Stimulated activated CD4-positive, alpha-beta T cell treated with anti-CD3 and anti-CD28 coated beads, Interleukin-4, amount 100 ng/mL, for 24 hours (primary cell): ENCODE measurements at places on chromosomes 11 and 22.
A peak's percentile ranks its signal among the peaks of the same experiment; 100 is the strongest.

- DNase-seq: no peak
These were observed 10.9 kb upstream of the ADA2 start for GRCh38 chr22:17229991-17230630.

- no peak for DNase-seq
These were observed 61.4 kb upstream of the LMO2 start for GRCh38 chr11:33953289-33953688.

DNA sequence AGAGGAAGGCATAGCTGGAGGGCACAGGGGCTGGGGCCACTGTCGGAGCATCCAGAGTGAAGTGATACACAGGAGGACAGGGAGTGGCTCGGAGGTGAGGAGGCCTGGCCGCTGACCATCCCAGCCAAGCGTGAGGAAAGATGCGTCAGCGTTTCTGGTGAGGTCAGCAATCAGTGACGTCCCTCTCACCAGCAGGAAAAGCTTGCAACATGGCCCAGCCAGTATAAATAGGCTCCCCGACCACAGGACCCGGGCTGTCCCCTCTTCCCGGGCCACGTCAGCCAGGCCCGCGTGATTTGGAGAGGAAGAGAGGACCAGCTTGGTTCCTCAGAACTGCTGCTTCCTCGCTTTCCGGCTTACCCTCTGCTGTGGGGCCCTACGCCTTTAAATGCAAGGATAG, 4.2 kb upstream of the OSM start:
- DNase-seq: no peak

- DNase-seq: no peak
These were observed 119.2 kb downstream of the DSCAML1 start for GRCh38 chr11:117677729-117678310.

GRCh38 chr11:89490981-89491690, at the start of gene NOX4:
Gene NOX4 (minus strand): TSS chr11:89491375. CDS start chr11:89491246, 129 bp downstream.
- no peak for DNase-seq

GRCh38 chr11:2268729-2269600, 1.4 kb downstream of the ASCL2 start:
- DNase-seq: peak; percentile 88

- DNase-seq: no peak
These were observed 33.3 kb downstream of the DAGLA start for GRCh38 chr11:61713464-61713863.

DNA sequence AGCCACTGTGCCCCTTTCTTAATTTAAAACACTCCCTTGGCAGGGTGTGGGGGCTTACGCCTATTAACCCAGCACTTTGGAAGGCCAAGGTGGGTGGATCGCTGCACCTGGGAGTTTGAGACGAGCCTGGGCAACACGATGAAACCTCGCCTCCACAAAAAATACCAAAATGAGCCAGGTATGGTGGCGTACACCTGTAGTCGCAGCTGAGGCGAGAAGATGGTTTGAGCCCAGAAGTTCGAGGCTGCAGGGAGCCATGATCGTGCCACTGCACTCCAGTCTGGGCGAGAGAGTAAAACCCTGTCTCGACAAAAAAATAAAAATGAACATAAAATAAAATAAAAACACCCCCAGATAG, 45.0 kb downstream of the LINC01488 start:
- DNase-seq: no peak

- DNase-seq: no peak
These were observed 26.9 kb upstream of the CBX7 start for GRCh38 chr22:39179401-39179827.

DNA sequence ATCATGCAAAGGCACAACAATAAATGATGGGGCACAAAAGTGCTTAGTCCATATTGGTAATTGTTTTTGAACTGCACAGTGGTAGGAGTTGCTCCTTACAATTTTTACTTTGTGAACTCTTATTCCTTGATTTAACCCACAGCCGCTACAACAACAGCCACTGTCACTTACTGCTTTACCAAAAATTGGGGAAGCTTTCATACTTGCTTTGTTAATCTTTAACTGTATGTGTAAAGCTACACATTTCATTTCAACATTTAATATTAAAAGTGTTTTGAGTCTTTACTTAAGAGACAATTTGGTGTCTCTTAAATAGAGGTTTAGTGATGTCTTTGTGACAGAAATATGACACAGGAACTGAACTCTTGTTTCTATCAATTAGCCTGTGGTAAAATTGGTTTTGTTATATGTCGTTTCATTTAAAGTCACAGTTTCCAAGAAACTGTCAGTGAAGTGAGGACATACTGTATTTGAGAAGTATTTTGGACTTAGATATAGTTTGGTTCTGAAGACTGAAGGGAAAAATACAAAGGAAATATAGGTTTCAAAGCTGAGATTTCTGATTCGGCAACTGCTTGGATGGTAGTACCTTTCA, 6.5 kb upstream of the IL18BP start:
- DNase-seq: no peak

DNA sequence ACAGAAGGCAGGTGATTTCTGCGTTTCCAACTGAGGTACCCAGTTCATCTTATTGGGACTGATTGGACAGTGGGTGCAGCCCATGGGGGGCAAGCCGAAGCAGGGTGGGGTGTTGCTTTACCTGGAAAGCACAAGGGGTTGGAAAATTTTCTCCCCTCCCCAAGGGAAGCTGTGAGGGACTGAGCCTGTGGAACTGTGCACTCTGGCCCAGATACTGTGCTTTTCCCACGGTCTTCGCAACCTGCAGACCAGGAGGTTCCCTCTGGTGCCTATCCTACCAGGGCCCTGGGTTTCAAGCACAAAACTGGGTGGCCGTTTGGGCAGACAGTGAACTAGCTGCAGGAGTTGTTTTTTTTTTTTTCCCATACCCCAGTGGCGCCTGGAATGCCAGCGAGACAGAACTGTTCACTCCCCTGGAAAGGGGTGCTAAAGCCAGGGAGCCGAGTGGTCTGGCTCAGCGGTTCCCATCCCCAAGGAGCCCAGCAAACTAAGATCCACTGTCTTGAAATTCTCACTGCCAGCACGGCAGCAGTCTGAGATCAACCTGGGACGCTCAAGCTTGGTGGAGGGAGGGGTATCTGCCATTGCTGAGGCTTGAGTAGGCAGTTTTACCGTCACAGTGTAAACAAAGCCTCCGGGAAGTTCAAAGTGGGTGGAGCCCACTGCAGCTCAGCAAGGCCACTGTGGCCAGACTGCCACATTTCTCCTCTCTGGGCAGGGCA, 97.2 kb downstream of the JRKL start:
- no peak for DNase-seq

GRCh38 chr11:29166306-29166705, 850.5 kb downstream of the KCNA4 start:
- DNase-seq: no peak

DNA sequence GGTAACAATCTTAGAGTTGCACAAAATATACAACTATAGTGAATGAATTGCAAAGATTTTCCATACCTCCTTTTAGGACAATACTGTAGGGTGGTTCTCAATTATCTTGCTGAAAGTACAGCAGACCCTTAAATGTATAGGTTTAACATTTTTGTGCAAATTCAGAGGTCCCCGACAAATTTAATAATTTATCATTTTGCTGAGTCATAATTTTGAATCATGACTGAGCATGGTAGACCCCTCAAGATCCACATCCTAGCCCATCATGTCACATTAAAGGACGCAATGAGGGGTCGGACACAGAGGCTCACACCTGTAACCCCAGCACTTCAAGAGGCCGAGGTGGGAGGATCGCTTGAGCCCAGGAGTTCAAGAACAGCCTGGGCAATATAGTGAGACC, 43.5 kb downstream of the OSBP start:
- no peak for DNase-seq

DNA sequence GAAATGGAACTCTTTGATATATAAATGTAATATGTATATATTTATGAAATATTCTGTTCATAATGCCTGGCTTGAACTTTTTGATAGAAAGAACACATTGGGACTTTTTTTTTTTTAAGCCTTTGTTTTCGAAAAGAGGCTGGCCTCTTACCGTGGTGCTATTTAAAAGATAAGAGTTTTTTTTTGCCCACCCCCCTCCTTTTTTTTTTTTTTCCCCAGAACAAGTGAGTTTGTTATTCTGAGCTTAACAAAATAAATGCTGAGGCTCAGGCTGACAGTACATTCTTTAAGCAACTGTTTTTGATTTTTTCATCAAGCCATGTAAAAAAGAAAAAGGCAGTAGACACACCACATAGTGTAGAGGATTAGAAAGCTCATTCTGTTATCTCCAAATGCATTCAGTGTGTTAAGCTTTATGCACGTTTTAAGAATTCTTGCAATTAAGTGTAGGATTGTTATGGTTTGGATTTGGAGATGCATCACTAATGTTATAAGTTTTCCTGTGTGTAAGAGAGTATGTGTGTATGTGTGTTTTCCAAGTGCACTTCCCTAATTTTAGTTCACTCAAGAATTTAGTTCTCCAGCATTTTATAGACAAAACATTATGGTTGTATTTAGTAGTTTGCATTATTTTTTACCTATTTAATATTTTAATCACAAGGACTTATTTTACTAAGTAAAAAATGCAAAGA, 12.0 kb downstream of the PDHX start:
- DNase-seq: no peak

GRCh38 chr11:73531386-73531785, 66.5 kb downstream of the FAM168A start:
- DNase-seq: no peak

DNA sequence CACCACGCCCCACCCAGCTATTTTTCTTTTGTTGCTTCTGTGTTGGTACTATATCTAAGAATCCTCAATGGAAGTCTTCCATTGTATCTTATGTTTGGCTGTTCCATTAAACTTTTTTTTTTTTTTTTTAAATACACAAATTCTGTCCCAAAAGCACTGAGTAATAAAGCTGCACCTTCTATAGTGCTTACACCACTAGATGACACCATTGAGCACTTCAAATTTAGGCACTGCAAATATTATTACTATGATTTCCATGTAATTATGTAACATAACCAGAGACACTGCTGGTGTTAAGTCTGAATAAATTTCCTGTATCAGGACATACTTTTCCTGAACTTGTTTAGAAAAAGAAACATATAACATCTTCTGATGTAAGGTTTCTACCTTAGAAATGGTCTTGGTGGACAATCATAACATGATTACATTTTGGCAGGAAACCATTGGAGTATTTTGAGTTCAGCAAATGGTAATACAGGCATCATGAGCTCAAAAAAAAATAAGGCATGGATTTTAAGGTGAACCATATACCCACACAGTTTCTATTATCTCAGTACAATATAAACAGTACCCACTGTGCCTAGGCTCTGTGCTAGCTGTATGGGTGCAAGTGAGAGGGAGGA, 110.5 kb downstream of the ATG16L2 start:
- DNase-seq: no peak
